Brain microvascular endothelial cell (primary cell): ENCODE measurements at places on chromosomes 13 and 19.

DNA sequence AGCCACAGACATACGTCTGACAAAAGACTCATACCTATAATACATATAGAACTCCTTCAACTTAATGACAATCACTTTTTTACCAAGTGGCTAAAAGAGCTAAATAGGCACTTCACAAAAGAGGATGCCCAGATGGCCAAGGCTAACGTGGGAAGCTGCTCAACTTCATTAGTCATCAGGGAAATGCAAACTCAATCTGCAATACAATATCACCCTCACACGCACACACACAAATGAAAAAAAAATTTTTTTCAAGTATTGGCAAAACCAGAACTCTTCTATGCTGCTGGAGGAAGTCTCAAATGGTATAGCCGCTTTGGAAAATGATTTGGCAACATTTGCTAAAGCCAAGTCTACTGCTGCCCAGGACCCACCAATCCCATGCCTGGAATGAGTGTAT, 14.6 kb upstream of the DNMT1 start:
- DNase-seq = peak; percentile 43

GRCh38 chr19:48194041-48194843, 23.8 kb downstream of the ZSWIM9 start:
- no peak for DNase-seq

DNA sequence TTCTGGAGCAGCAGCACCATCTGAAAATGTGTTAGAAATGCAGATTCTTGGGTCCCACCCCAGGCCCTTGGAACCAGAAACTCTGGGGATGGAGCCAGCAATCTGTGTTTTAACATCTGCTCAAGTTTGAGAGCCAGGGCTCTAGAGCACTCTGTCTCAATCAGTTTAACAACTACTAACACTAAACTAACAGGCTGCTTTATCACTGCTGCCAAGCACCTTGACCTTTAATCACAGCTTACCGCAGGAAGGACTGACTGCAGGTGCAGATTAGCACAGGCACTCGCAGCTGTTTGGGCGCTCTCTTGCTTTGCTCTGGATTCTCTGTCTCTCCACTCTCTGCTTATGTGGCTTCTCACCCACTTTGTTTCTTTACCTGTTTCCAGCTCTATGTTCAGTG, 163.5 kb downstream of the MTUS2 start:
- no peak for DNase-seq

DNA sequence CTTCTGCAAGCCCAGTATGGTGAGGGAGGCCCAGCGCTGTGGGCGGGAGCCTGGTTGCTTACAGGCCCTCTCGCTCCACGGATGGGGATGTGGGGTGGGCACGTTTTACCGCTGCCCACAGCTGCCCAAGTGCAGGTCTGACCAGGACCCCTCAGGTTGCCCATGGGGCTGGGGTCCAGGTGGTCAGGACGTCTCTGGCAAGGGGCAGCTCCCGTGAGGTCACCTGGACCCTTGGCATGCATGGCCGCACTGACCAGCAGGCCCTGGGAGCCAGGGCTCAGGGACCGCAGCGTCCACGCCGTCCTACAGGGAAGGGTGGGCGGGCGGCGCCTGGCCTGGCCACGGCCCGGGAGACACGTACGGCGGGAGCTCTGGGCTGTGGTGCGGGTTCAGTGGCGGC, 32.8 kb downstream of the GAS6 start:
- DNase-seq = no peak

GRCh38 chr13:23384111-23384510, 49.4 kb downstream of the SACS start:
- DNase-seq = peak; percentile 70

DNA sequence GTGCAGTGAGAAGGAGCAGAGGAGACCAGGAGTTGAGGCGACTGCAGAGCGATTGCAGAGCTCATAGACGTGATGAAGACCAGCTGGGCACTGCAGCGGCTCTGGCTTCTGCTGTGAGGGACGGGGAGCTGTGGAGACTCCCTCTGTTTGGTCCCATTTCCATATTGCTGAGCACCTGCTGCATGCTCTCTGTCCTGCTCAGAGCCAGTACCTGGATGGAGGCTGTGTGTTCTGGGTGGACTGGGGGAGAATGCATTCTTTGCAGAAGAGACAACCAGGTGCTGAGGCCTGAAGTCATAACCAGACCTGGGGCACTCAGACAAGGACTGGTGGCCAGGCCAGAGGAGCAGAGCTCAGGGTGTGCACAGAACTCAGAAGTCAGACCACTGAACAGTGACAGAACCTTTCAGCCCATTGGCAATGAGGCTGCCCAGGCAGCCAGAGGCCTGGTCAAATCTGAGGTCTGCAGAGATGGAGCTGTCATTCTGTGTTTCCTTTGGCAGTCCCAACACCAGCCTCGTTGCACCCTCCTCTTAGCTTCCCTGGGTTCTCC, 1.3 kb upstream of the A1BG start:
- no peak for DNase-seq

DNA sequence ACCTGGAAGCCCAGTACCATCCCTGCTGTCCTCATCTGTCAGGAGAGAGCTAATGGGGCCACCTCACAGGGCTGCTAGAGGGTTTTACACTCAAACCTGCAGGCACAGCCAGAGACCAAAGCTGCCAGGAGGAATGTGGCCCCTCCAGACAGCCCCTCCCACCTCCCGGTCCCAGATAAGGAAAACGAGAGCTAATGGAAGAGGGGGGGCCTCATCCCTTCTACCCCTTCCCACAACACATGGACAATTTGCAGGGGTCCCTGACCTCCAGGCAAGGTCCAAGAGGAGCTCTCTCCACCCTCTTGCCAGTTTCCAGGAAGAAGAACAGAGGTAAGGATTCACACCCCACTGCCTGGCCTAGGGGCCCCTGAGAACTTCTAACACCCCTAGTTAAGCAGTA, 1.6 kb upstream of the PEPD start:
- no peak for DNase-seq

DNA sequence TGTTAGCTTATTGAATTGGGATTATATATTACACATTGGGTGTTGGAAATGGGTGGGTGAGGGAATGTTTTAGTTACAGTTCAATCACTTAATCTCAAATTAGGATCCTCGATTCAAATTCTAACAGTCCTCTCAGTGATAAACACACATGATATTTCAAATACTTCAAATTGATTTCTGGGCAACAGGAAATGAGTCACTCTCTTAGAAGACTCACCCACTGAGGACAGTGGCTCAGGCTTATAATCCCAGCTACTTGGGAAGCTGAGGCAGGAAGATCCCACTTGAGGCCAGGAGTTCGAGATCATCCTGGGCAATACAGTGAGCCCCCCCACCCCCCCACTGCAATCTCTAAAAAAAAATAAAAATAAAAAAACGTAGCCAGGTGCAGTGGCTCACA, 435.3 kb downstream of the KLF12 start:
- DNase-seq = no peak

GRCh38 chr19:56547535-56547934, 8.8 kb downstream of the ZFP28 start:
- DNase-seq = no peak
